ENCODE measurements at places on chromosomes 6 and 20.

GRCh38 chr6:140393665-140394540 is 1019.5 kb upstream of the CITED2 start:
- DNase-seq: peak; percentile 7

GRCh38 chr6:148247386-148248063 is 95.1 kb upstream of the SASH1 start:
- no peak for DNase-seq

GRCh38 chr20:21049305-21049828 is 56.8 kb downstream of the LINC00237 start:
- DNase-seq: no peak

GRCh38 chr6:135217663-135218062 is 36.6 kb downstream of the MYB start:
- no peak for DNase-seq

DNA sequence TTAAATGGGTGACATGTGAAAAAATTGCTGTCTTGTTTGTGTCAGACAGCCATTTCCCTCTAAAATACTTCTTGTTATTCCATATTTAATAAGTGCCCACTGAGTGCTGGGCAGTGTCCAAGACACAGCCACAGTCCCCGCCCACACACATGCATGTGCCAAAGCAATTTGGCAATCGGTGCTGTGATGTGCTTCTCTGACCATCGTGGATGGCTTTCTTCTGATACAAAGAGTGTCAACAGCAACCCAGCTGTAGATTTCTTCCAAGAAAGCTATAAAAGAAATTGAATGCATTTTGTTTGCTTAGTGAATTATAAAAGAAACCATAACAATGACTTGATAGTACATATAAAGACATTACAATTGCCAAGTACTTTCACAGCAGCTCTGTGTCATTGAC is 140.5 kb upstream of the ATXN1 start:
- DNase-seq: peak; percentile 46

GRCh38 chr6:130394246-130394645 is 28.4 kb downstream of the TMEM200A start:
- no peak for DNase-seq

- DNase-seq: no peak
Measured at GRCh38 chr6:166934174-166934573, 22.2 kb downstream of the RNASET2 start.

GRCh38 chr6:152637296-152638047 is at the start of gene SYNE1:
SYNE1 (minus strand) TSS chr6:152637362; CDS start chr6:152628331, 9,031 bp downstream.
- DNase-seq: no peak

- no peak for DNase-seq
Measured at GRCh38 chr6:165695722-165696515, 32.9 kb upstream of the PDE10A start.

DNA sequence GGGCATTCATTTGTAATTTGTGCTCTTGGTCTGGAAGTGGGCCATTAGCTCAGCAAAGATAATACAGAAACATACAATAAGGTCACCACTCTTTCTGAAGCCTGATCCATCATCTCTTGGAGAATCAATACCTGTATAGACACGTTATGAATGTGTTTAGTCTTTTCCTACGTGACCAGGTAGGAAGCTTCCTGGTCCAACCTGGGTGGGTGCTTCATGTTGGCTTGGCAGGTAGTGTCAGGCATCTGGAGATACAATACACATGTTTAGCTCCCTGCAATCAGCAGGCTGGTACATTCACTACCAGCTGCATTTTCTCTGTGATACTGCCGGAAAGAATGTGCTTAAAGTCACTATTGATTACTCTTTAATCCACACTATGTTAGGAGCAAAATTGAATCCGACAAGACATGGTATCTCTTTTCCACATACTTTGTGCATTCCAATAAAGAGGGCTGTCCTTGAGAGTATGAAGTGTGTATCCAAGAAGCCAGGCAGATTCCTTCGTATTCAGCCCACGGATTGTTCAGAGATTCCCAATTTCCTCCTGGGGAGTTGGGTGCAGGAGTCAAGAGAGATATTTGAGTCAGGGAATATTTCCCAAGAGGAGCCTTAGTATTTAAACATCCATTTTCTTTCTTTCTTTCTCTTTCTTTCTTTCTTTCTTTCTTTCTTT is 49.9 kb upstream of the RANBP9 start:
- DNase-seq: peak; percentile 85

DNA sequence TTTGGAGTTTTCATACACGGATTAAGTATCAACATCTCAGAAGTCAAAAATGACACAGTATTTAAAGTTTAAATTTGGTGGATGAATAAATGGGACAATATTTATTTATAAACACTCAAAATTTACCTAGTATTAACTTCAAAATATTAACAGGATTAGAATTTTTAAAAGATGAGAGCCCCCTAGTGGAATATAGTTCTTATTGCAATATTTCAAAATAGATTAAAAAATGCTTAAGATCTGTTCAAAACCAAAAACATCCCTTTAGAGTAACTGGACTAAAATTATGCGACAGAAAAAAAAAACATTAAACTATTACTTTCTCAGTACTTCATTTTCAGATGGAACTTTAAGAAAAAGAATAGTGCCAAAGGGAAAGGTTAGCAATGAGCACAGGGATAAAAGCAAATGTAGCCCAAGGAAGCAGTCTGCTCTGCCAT is 56.6 kb downstream of the SNX14 start:
- DNase-seq: peak; percentile 27

DNA sequence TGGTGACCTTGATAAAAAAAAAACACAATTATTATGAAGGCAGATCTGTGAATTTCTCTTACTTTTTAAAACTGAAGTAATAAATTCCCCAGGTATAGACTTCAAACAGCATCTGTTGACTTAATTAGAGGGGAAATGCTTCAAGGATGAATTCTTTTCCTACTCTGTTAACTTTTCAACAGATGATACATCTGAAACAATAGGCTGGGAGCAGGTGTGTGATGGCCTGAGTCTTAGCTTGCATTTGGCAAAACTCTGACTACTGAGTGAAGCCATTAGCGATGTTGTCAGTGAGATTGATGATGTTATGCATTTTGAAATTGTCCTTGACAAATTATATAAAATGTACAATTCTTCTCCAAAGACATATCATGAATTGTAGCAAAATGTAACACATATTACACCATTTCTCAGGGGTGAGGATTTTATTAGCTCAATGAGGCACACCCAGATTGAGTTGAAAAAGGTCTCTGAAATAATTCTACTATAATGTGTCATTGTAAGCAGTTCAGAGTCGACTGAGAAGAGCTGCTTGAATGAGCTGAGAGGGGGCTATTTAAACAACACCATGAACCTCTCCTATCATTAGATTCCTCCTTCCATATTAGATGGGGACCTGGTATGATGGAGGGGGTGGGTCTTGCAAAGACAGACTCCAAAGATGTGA is 39.6 kb upstream of the OGFRL1 start:
- DNase-seq: peak; percentile 23

DNA sequence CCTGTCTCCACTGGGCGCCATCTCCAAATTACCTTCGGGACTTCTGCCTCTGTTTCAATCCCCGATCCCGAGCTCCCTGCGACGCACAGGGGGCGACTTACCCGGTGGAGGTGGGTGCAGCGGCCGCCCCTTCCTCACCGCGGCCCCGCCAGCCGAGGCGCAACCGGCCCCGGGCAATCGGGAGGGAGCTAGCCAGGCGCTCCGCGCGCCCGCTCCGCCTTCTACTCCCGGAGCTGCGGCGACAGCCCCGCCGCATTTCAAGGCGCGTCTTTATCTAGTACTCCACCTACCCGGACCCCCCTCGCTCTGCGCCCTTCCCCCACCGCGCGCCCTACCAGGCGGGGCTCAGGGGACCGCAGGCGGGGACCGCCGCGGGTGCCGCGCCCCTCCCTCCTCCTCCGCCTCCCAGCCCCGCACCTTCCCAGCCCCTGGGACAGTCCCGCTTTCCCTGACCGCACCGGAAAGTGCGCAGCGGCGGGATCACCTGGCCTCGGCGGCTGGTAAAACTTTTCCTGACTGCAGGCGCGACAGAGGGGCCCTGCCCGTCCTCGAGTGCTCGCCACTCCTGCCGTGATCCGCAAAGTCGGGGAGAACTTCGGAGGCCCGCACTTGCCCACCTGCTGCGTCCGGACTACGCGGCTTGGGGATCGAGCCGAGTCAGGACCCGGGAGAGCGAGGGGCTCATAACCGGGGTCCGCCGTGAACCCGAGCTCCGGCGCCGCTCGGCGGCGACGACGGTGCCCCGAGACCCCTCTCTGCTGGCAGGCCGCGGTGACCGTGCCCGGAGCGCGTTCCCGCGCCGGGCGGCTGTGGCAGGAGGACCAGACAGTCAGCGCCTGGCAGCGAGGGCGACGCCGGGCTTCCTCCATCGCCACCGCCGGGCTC is 8.0 kb upstream of the NKX2-2 start:
- DNase-seq: no peak

GRCh38 chr6:142816031-142816430 is 128.9 kb downstream of the HIVEP2 start:
- DNase-seq: no peak

DNA sequence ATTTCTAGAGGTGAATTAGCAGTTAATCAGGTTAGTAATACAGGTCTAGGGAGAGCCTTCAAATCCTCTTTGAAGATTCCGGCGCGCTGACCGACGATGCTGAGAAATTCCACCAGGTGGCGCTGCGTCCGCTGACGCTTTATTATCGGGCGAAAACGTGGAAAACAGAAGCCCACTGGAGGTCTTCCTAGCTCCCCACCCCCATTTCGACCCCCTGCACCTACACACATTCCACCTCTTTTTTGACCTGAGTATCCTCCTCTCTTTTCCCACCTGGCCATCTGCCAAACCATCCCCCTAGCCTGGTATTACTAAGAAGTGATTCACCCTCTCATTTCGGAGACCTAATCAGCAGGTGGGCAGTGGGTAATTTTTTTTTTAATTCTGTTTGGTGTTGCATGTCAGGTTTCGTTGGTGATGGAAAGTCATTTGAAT is 65.4 kb upstream of the RIN2 start:
- DNase-seq: peak; percentile 57

- no peak for DNase-seq
Measured at GRCh38 chr20:48839154-48839917, 11.5 kb upstream of the PREX1 start.

- DNase-seq: no peak
Measured at GRCh38 chr6:17785094-17785787, 78.5 kb upstream of the NUP153 start.

GRCh38 chr20:35511814-35512420 is 17.5 kb downstream of the C20orf173 start:
- DNase-seq: peak; percentile 29

DNA sequence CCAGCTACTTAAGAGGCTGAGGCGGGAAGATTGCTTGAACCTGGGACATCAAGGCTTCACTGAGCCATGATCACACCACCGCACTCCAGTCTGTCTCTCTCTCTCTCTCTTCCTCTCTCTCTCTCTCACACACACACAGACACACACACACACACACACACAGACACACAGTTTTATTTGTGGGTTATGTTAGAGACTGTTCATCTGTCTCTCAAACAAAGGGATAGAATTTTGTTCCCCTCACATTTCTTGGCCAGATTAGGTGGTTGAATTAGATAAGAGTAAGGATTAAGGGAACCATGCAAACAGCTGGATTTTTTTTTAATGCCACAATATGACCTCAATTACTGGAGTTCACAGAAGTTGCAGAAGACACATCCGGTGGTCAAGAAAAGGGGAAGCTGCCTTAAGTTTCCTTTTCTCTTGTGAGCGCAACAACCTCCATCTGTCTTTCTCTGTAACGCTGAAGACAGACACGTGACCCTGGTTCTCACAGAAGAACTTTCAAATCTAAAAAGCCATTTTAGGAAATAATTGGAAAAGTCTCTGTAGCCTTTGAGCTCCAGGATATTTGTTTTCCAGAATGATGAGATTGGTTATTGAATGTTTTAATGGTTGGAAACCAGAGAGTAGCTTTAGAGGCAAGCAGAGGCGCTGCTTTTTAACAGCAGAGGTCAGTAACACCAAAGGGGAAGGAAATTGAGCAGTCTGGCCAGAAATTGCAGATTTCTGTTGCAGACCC is 32.9 kb upstream of the LGSN start:
- DNase-seq: peak; percentile 47

DNA sequence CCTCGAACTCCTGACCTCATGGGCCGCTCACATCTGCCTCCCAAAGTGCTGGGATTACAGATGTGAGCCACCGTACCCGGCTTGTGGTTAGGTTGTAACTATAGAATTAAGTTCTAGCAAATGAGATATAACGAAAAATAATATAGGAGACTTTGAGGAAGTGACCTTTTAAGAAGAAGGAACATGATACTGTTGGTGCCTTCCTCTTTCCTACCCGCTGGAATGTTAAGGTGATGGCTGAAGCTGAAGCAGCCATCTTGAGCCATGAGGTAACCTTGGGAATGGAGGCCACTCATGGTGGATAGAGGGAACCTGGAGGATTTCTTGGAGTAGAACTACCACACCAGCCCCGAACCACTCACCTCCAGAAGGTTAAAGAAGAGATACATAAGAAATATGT is 48.1 kb upstream of the MDGA1 start:
- no peak for DNase-seq

DNA sequence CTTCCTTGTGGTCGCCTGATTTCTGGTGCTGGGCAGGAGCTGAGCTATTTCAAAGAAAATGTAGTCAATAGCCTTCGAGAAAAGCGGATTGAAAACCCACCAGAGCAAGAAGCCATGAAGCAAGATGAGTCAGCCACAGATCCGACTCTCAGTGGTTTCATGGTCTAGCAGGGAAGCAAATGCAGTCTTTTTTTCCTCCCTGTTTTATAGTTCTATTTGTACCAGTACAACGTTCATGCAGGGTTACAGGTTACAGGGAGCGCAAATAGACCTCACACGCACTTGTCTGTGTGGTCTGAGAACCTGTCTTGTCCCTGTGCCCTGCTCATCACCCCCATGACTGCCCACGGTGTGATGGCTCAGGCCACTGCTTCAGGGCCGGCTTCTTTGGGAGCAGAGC is 309.8 kb upstream of the SUPT3H start:
- DNase-seq: no peak

- no peak for DNase-seq
Measured at GRCh38 chr6:25217829-25218228, 61.3 kb upstream of the CARMIL1 start.

GRCh38 chr20:40503119-40503518 is 185.9 kb downstream of the MAFB start:
- no peak for DNase-seq

DNA sequence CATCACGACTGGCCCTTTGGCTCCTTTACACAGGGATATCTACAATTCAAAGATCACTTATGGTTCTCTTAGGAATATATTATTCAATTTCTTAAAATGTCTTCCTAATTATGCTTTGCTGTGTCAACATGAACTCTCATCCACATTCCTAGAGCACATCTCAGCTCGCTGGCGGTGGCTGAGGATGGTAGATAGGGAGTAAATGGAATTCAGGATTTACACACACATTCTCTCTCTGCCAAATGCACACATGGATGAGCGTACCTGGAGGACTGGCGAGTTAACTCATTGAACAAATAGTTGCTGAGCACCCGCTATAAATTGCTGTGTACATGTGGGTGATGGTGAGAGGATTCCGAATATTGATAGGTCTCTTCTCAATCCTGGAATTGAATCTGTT is 4.8 kb upstream of the MRPS10 start:
- peak; percentile 51 for DNase-seq

DNA sequence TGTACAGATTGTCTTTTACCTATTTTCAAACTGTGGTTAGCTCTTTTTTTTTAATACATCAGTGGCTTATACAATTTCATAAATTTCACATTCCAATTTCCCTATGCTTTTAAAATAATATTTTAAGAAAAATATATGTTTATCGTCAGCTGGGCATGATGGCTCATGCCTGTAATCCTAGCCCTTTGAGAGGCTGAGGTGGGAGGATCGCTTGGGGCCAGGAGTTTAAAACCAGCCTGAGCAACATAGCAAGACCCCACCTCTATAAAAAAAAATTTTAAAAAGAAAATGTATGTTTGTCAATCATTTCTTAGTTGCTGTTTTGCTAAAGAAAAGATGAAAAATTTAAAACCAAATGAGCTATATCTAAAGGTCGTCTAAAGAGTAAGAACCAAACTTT is 3.4 kb downstream of the GJA1 start:
- no peak for DNase-seq
